Umbilical cord (tissue), 2 donors: ENCODE measurements at places on chromosomes 6 and 20.

DNA sequence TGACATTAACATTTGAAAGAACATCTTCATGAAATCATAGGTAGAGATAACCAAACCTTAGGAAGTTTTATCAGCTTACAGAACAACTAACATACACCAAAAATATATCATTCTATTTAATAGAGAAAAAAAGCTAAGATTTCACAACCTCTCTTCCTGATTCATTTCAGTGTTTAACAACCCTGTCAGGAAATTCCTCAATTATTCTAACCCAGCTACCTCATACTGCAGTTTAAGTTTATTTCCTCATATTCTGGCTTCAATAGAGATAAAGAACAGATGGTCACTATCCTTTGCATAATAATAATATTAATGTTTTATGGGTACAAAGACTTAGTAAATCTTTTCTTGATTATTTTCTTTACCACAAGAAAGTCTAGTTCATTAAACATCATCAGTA, 112.9 kb upstream of the HSF2 start:
- DNase-seq = peak; percentile 37

GRCh38 chr6:137699031-137699683, 167.9 kb upstream of the TNFAIP3 start:
- peak; percentile 24 for DNase-seq

DNA sequence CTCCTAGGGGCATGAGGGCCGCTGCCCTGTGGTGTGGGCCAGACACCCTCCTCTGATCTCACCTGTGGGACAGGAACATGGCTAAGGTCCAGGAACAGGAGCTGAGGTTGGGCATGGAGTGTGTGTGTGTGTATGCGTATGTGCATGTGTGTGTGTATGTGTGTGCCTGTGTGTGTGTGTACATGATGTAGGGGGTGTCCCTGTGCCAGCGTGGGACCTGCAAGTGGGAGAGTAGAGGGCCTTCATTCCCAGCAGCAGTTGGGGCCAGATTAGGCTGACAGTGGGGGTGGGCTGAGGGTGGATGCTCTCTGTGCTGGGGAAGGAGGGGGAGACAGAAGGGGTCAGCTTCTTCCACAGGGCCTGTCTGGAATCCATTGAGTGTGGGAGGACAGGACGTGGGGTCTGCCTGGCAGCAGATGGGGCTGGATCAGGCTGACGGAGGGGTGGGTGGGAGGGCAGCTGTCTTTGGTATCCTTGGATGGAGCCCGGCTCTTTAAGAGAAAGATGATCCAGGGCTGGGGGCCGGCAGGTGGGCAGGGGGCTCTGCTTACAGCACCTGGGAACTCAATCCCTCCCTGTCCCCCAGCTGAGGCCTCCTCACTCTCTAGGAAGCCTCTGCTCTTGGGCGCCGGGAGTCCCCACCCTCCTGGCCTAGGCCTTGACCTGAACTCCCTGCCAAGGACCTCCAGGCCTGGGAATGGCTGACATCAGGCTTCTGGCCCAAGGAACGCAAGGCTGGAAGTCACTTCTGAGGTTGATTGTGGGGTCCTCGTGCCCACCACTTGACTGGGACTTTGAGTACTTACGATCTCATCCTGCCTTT, 44.0 kb downstream of the SPDEF start:
- no peak for DNase-seq

DNA sequence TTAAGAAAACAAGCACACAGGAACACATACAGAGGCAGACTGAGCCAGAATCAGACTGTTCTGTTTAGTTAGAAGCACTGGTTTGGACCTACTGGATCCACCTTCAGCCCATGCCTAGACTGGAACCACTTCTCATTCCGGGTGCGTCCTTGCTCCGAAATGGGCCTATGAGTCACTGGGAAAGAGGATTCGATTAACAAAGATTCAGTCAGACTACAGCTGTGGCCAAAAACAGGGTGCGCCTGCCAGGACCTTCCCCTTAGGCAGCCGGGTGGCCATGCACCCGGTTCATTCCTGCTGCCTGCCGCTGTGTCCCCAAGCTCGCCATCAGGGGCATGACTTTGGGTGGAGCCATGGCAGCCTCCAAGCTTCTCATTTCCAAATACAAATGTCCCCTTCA, 14.5 kb upstream of the KCNK5 start:
- DNase-seq = no peak

DNA sequence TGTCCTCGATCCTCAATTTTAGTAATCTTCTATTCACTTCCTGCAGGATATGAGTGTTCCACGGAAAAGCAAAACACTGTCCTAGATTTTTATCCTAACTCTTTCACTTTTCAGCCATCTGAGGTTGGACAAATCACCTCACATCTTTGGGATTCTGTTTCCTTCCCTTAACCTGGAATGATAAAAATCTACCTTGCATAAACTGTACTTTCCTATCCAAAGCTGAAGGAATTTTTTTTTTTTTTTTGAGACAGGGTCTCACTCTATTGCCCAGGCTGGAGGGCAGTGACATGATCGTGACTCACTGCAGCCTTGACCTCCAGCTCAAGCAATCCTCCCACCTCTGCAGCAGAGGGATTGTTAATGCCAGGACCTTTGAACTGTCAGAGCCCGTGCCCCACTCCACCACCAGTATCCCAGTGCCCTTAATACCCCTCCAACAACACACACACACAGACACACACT, 20.5 kb downstream of the CAPN11 start:
- DNase-seq = no peak

GRCh38 chr20:37356961-37357371, 11.0 kb downstream of the SRC start:
- no peak for DNase-seq
